Activated CD4-positive, CD25-positive, alpha-beta regulatory T cell treated with anti-CD3 and anti-CD28 coated beads, Interleukin-2, amount 50 U/mL, for 72 hours (primary cell): ENCODE measurements at places on chromosomes 7 and 10.

GRCh38 chr7:49787980-49788379 is 14.5 kb downstream of the VWC2 start:
- DNase-seq = no peak

DNA sequence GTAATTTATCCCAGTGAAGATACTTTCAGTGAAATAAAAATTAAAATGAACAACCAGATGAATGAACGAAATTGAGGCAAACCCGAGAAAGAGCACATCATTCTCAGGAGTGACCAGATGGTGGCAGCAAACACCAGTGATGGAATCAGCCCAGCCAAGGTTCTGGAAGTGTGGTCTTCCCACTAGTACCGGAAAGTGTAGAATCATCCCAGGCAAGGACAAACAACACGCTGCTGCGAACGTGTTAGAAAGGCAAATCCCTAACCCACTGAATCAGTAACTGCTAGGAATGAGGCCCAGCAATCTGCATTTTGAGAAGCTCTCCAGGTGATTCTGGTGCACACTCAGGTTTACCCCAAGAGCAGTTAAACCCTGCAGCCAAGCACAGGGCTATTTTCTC is 15.5 kb upstream of the SLC18A3 start:
- no peak for DNase-seq

DNA sequence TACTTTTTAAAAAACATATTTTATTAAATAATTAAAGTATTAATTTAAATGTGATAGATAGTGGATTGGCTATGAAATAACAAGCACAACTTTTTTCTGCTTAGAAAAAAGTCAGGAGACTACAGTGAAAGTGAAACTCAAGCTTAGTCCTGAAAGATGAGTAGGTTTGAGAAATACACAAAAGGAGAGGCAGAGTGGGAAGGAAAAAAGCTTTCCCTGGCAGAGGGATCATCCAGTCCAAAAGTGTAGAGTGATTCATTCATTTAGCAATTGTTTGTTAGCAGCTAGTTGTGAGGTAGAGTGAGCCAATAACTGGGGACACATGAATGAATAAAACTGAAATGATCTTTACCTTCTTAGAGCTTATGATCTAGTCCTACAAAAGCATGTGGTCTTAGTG is 93.5 kb downstream of the FOXP2 start:
- DNase-seq = no peak

DNA sequence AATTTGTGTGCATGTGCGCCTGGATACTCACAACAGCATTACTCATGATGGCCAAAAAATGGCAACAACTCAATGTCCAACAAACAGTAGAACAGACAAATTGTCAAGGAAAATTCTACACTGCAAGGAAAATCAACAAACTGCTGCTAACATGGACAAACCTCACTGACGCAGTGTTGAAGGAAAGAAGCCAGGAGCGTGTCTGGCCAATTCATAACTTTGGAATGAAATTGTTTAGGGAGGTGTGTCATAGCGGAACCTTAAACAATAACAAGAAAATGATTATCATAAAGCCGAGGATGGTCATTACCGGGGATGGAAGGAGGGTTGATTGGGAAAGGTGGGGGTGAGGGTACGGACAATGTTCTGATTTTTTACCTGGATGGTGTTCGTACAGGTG is 29.1 kb downstream of the ALOX5 start:
- DNase-seq = no peak

DNA sequence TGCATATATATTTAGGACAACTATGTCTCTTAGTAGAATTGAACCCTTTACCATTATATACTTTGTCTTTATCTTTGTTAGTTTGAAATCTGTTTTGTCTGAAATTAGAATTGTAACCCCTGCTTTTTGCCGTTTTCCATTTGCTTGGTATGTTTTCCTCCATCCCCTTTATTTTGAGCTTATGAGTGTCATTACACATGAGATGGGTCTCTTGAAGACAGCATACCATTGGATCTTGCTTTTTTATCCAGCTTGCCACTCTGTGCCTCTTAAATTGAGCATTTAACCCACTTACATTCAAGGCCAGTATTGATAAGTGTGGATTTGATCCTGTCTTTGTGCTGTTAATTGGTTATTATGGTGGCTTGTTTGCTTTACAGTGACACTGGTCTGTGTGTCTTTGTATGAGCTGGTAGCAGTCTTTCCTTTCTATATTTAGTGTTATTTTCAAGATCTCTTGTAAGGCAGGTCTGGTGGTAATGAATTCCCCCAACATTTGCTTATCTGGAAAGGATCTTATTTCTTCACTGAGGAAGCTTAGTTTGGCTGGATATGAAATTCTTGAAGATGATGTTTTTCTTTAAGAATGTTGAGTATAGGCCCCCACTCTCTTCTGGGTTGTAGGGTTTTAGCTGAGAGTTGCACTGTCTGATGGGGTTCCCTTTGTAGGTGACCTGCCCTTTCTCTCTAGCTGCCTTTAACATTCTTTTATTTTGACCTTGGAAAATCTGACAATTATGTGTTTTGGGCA is 149.5 kb downstream of the AHR start:
- no peak for DNase-seq

DNA sequence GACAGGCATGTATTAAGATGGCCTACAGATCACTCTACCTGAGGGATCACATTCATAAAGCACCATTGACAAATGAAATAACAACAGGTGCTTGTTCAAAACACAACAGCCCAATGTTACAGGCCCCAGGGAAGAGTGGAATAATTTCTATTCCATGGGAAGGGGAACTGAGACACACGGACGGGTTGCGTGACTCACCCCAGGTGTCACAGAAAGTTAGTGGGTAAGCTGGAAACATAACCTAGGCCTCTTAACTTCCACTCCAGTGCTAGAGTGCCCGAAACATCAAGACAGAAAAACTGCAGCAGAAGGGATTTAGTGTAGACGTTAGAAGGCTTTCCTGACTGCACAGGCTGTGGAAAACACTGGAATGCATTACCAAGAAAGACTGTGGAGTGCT is 48.3 kb downstream of the SLC37A3 start:
- DNase-seq = no peak

- no peak for DNase-seq
These were observed 48.4 kb upstream of the ELFN1 start for GRCh38 chr7:1621718-1622117.

DNA sequence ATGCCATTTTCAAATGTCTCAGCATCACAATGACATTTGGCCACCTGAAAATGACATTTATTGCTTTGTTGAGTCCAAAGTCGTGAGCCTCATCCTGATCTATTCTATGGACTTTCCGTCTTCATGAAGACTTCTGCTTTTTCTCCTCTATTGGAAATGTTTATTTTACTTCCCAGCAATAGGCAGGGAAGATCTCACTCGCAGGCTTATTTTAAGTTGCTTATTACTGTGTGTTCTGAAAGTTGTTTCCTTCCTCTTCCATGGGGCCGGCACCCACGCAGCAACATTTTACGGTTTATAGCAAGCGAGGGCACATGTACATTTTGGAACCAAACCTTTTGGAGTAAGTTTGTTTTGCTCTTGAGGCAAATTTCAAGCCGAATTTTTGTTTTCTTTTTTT is 221.0 kb upstream of the KLF6 start:
- no peak for DNase-seq

DNA sequence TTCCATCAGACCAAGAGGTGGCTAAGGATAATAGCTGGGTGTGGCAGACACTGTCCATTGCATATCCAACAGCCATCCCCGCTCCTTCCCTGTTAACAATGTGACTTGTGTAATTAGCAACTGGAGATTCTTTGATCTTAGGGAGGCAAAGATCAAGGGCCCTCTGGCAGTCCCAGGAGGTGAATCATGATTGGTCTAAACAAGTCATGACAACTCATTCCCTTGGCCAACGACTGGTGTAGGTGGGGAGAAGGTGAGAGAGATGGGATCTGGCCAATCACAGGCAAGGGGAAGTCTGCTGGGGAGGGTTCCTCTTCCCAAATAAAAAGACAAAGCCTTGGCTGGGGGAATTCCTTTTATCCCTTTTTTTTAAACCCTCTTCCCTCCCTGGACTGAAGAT is 46.2 kb upstream of the COMTD1 start:
- no peak for DNase-seq

DNA sequence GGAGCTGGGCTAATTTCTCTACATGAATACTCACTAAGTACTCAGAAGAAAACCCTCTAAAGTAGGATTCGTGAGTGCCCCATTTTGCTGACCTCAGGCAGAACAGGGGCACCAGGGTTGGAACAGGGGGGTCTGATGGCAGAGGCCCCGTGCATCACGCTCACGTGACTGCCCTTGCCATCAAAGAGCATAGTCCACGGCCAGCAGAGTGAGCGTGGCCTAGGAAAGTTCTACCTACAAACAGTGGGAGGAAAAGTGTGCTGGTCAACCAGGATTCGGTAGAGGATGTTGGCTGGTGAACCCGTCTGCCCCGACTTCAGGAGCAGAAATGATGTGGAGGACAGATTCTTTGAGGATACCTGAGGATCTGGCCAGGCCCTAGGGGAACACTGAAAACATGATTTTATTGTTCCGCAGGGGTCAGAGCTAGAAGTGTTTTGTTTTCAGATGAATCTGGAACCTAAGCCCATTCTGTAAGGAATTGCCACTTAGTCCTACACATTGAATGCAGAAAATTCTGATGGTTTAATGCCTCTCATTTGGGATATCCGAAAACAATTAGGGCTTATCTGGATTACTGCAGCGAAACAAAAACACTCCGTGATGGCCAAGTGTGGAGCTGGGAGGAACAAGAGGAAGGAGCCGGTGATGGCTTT is 138.8 kb upstream of the SHH start:
- DNase-seq = no peak

- DNase-seq = no peak
These were observed 107.6 kb downstream of the DNAJC1 start for GRCh38 chr10:21895932-21896331.

DNA sequence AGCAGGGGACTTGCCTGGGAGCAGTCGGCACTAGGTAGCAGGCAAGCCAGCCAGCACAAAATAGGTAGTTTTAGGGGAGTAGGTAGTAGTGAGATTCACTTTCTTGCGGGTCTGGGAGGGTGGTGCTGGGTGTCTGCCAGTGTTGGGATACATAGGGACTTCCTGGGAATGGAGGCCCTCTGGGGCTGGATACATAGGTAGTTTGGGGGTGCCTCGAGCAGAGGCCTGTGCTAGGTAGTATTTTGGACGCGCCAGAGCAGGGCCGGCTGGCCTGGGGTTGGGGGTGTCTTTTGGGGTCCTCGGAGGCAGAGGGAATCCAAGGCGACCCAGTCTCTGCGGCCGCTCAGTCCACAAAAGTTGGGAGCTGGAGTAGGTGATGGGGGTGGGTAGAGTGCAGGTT is 2.0 kb upstream of the HOXA3 start:
- no peak for DNase-seq

- no peak for DNase-seq
These were observed 283.3 kb downstream of the TNS3 start for GRCh38 chr7:47298636-47299035.

DNA sequence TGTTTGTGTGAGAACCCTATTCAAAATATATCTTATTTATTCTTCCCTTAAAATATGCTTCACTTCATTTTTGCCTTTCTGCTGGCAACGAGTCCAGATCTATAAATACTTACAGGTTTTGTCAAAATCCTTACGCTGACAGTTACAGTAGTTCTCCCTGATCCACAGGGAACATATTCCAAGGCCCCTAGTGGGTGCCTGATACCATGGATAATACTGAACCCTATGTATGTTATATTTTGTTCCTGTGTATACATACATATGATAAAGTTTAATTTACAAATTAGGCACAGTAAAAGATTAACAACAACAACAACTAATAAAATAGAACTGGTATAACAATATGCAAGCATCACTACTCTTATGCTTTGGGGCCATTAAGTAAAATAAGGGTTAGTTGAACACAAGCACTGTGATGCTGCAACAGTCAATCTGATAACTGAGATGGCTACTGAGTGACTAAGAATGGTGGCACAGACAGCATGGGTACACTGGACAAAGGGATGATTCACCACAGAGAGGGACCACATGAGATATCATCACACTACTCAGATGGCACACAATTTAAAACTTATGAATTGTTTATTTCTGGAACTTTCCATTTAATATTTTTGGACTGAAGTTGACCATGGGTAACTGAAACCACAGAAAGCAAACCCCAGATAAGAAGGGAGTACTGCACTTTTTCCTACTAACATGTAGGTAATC is 29.4 kb upstream of the PCGF5 start:
- DNase-seq = no peak

GRCh38 chr10:64505501-64505900 is 984.3 kb downstream of the REEP3 start:
- DNase-seq = no peak
